ENCODE measurements at places on chromosomes 1 and 21. TPM values are rescaled to one million over a fixed set of nuclear protein-coding genes. Genes with fewer than 3 reads are reported as not detected.

- DNase-seq = no peak
These were observed 2.7 kb downstream of the CHI3L1 start for GRCh38 chr1:203183828-203184227.

GRCh38 chr1:150619576-150620509 is 9.6 kb downstream of the ENSA start:
- DNase-seq = peak; percentile 85

GRCh38 chr1:223285452-223285851 is 78.5 kb downstream of the SUSD4 start:
- no peak for DNase-seq

GRCh38 chr1:117372863-117373412 is 5.7 kb downstream of the MAN1A2 start:
- no peak for DNase-seq

GRCh38 chr1:235858766-235859165 is 7.9 kb downstream of the LYST start:
- DNase-seq = no peak

DNA sequence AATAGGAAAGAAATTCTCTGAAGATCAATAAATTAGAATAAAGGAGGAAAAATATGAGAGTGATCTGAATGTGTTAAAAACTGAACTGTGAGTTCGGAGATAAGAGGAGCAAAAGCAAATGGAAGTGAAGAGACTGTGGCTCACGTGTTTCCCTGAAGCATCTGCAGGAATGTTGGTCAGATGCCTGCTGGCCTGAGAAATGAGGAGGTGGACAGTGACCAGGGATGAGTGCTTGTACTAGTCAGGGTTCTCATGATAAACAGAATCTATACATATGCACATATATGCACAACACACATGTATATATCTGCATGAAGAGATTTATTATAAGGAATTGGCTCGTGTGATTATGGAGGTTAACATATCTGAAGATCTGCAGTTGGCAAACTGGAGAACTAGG is 103.4 kb upstream of the TIAM1 start:
- DNase-seq = peak; percentile 39

DNA sequence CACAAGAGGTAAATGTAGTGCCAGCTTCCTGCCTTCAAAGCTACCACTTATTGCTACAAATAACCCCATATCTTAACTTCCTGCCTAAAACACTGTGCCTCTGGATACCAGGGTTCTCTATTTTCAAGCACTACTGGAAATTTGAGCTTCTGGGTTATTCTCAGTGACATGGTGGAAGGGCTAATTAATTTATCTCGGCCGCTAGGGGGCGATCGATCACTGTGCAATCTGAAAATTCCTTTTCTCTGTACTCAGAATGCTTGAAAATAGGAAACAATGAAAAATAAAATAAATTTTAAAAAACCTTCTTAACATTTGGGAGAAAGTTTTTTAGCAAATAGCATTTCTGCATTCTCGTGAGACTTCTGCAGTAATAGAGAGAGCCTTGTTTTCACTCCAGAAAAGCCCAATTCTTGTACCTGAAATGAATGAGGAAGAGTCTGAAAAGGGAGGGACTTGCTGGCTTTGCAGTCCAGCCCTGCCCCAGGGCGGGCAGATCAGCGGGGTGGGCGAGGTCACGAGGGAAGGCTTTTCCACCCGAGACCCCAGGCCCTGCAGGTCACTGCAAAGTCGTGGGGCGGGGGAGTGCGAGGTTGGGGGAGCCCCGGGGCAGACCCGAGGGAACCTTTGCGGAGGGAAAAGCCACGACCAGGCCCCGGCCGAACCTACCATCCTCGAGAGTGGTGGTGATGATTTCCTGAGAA is 276.7 kb downstream of the PCP4 start:
- DNase-seq = peak; percentile 64

GRCh38 chr1:31216016-31216415 is 23.7 kb downstream of the NKAIN1 start:
- DNase-seq = peak; percentile 90

- DNase-seq = no peak
These were observed 424.5 kb upstream of the DAB1 start for GRCh38 chr1:57848406-57848805.

GRCh38 chr21:42668298-42668992 is 15.0 kb downstream of the PDE9A start:
- peak; percentile 73 for DNase-seq

DNA sequence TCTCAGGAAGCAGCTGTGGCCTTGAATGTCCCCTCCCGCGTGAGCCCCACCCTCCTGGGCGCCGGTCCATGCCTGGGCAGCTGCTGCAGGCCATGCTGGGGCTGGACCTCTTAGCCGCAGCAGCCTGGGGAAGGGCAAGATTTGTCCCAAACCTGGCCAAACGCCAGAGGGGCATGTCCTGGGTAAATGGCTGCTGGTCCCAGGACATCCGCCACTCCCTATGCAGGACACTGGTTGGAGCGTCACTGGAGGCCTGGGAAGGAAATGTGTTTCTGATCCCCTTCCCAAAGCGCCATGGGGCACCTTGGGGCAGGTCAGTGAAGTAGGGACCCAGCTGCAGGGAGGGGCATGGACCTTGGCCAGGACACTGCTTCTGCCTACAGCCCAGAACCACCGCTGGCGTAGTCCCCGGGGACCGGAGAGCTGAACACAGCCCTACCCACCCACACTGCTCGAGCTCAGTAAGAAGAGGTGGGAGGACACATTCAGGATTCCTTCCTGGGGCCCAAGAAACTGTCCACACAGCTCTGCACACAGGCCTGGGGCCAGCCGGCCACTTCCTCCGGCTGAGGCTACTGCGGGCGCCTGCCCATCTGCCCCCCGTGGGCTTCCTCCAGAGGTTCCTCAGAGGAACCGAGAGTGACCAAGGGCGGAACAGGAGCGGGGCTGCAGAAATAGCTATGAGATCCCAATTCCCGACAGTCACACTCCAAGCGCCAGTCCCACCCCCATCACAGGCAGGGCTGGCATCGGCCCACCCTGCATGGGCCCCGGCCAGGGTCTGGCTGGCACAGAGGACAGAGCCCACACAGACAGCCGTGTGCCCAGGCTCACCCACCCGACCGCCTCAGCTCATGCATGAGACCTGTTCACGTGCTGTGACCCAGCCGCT is 10.8 kb upstream of the PLEKHG5 start:
- DNase-seq = peak; percentile 50

DNA sequence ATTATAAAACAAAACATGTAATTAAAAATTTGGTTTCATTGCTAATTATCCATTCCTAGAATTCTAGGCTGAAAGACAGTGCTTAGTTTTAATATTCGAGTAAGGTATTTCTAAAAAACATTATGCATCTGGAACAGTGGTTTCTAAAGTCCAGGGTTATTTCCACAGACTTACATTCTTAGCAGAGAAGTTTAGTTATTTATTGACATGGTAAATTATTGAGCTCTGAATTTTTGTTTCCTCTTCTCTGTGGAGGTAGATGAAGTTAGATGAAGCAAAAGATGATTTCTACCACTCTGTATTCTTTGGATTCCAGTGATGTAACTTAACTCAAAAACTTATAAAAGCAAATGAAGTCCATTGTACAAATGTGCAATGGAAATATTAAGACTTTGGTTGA is 709.4 kb downstream of the MRPL39 start:
- no peak for DNase-seq

- DNase-seq = no peak
These were observed 142.0 kb upstream of the KCNJ15 start for GRCh38 chr21:38114717-38115333.

GRCh38 chr1:189623336-189623735 is 854.3 kb downstream of the BRINP3 start:
- no peak for DNase-seq

GRCh38 chr1:244089561-244089960 is 38.5 kb downstream of the ZBTB18 start:
- no peak for DNase-seq

DNA sequence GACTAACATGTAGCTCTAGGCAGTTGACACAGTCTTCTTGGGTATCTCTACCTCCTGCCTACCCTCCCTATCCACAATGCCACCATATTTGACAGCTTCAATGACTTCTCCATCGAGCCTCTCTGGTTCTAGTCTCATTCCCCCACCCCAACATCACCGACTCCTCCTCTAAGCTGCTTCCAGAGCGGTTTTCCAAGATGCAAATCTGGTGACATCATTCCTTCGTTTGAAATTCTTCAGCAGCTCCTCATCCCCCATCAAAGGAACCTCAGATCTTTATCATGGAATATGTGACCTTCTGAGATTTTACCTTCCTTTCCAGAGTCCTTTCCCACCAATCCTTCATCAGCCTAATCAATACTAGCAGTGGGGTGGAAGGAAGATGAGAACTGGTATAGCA is 352.4 kb upstream of the RUNX1 start:
- no peak for DNase-seq

- peak; percentile 57 for DNase-seq
These were observed 5.1 kb upstream of the CLEC20A start for GRCh38 chr1:178501705-178502329.

GRCh38 chr1:78145105-78145580 is 99.4 kb downstream of the GIPC2 start:
- peak; percentile 71 for DNase-seq

- no peak for DNase-seq
These were observed 27.5 kb downstream of the RGS8 start for GRCh38 chr1:182656842-182657397.

GRCh38 chr1:204331847-204332487 is 27.8 kb downstream of the PLEKHA6 start:
- no peak for DNase-seq

DNA sequence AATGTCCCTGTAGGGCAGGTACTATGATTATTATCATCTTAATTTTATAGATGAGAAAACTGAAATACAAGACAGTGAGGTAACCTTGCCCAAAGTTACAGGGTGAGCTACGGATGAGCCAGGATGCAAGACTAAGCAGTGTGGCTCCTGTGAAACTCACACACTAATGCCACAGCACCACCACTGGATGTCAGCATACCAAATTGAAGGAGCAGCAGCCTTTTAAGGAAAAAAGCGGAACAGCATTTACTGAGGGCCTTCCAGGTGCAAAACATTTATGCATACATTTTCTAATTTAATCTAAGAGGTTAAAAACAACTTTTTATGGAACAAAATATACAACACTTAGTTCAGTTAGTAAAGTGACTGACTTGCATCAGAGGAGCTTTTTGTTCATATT is 41.7 kb downstream of the SEC16B start:
- DNase-seq = no peak

DNA sequence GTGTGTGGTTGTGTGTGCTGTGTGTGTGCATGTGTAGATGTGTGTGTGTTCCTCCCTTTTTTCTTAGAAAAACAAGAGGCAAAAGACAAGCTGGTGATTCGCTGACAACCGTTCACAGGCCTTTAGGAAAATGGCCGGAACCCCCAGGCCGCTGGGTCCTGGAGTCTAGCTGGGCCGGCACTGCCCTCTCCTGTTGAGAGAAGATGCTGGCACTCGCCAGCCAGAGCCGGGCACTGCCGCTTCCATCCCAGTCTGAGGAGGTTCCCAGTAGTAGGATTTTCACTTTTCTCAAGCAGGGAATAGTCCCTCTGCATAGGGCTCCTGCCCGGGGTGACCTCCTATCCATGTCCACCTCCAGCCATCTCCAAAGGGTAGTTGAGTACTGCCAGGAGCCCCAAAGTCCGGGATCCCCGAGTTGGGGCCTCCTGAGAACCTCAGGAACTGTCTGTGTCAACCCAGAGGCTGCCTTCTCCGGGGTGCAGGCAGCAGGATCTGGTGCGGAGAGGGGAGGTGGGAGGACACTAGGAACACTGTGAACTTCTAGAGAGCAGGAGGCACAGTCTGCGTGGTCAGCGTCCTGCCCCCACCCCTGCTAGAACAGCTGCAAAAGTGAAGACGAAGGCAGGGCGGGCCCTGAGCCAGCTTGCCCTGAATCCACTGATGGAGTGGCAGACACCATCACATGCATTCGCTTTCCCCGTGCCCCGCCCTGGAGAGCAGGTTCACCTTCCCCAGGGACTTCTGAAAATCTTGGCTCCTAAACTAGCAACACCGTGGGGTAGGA is 44.1 kb upstream of the ARHGEF16 start:
- DNase-seq = peak; percentile 69

GRCh38 chr1:236895665-236896387 is 100.7 kb downstream of the MTR start:
- DNase-seq = no peak

- DNase-seq = no peak
These were observed 106.5 kb upstream of the ACTL8 start for GRCh38 chr1:17648457-17649145.

GRCh38 chr1:203325026-203325417 is 19.7 kb downstream of the BTG2 start:
- no peak for DNase-seq

- peak; percentile 81 for DNase-seq
These were observed 4.5 kb downstream of the HSPB7 start for GRCh38 chr1:16013220-16013907.

- peak; percentile 12 for DNase-seq
These were observed 325.7 kb upstream of the LYPLAL1 start for GRCh38 chr1:218848009-218848408.

- no peak for DNase-seq
These were observed 110.8 kb downstream of the GREM2 start for GRCh38 chr1:240501115-240501514.

GRCh38 chr21:31030367-31031106 is 7.7 kb downstream of the KRTAP19-8 start:
- no peak for DNase-seq

DNA sequence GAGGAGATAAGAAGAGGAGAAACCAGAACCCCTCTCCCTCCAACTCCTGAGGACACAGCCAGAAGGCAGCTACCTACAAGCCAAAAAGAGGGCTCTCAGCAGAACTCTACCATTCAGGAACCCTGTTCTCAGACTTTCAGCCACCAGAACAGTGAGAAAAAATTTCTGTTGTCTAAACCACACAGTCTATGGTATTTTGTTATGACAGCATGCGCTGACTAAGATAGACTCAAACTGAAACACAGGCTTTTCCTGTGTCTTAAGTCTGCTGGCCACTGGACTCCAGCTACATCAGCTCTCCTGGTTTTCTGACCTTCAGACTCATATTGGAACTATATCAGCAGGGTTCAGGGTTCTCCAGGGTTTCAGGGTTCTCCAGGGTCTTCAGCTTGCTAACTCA is 126.5 kb upstream of the TNFSF4 start:
- DNase-seq = no peak

DNA sequence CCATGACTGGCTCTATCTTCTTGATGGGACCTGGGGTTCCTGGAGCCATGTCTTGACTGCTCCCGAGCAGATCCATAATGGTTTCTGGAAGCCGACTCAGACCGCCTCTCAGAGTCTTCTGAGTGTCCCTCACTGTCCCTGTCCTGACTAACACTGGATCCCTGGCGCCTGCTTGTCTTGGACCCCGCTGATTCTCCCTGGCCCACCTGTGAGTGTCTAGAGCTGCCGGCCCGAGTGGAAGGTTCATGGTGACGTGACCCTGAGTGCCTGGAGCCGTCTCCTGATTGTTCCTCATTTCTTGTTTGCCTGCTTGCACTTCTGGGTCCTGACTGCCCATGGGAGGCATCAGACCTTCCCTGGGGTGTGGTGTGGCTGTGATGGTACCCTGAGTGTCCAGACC is 15.1 kb downstream of the FLG start:
- no peak for DNase-seq

GRCh38 chr21:18741954-18742353 is 338.4 kb upstream of the TMPRSS15 start:
- DNase-seq = no peak

- peak; percentile 19 for DNase-seq
These were observed 91.6 kb downstream of the LRRC8C start for GRCh38 chr1:89724369-89725010.

GRCh38 chr1:4029376-4029775 is 129.3 kb upstream of the C1orf174 start:
- no peak for DNase-seq

PERM1 gene
- 0.96 TPM for total RNA-seq

ANKRD35 gene
- total RNA-seq = 0.72 TPM

ASCL5 gene
- not detected for total RNA-seq

TTC34 gene
- under 0.01 TPM for total RNA-seq

PTBP2 gene
- total RNA-seq = 31.5 TPM

USH2A gene
- total RNA-seq = 2.2 TPM

FCRL4 gene
- 5.8 TPM for total RNA-seq

OPRD1 gene
- total RNA-seq = 0.72 TPM

BARHL2 gene
- total RNA-seq = not detected

All from umbilical cord (tissue), 2 donors.